ENCODE measurements at places on chromosomes 12 and 14.
A peak's percentile ranks its signal among the peaks of the same experiment; 100 is the strongest.

DNA sequence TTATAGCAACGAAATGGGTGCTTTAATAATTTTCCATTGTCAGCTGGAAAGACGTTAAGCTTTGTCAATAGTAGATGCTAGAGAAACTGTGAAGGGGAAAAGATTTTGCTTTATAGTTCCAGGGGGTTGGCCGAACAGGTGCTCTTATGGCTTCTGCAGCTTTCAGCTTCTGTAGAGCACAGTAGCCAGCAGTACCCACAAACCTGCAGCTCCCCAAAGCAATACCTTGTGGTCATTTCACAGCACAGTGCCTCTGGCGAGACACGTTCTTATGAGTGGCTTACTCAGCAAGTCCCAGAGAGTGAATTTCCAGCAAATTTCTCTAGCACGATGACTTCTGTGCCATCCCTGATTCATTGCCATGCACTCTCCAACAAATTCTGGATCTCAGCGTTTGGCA lies 416.3 kb upstream of the ATP2B1 start:
- DNase-seq, result no peak

DNA sequence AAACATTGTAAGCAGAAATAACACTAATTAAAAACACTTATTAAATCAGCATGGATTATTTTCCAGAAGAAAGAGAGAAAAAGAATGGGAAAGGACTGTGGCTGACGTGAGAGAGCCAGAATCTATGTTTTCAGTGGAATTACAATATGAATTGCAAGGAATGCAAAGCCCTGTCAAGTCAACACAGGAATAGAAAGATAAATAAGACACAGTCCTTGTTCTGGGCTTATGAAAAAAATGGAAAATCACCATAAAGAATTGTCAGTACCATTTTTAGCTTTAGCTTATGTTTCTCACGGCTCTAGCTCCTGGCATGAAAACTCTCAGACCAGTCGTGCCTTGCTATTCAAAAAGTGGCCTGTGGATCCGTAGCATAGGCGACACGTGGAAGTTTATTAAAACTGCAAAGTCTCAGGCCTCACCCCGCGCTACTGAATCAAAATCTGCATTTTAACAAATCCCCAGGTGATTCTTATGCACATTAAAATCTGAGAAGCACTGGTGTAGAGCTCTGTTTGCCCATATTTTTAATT lies 549.1 kb downstream of the RPS29 start:
- DNase-seq, result no peak

- DNase-seq, result no peak
Measured at GRCh38 chr12:120936197-120936596, 32.0 kb upstream of the SPPL3 start.

GRCh38 chr12:68400226-68400829 lies 68.2 kb upstream of the MDM1 start:
- no peak for DNase-seq

DNA sequence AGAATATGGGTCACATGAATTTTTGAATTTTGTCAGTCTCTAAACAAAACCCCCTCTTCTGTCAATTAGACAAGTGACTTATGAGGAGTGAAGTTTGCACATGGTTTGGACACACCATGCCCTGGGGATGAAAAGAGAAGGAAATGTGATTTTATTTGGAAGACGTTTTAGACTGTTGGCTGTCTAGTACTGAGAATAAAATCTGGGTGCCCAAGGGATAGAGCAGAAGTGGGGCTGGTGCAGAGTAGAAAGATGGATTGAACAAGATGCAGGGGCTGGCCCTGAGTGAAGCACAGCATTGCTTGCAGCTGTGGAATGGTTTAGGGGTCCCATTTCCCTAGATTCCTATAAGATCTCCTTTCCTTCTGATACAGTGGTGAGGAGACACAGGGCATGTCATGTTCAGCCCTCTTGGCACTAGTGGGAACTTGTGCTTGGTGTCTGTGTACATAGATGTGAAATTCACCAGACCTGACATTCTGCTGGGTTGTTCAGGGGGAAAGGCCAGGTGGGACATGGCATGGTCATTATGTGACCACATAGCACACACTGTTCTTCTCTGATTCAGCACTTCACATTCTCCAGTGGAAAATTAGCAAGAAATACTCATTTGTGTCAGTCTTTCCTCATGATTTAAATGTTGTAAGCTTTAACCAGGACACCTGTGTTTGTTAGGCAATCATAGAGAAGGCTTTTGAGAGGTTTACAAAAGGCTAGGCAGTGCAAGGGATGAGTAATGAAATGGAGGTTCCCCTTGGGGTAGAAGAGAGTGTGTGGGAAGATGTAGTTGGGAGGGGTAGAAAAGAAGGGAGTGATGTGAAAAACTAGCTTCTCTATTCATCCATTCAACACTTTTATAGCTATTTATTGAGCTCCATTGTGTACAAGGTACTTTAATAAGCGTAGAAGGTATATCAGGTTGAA lies 202.3 kb upstream of the IGF1 start:
- no peak for DNase-seq

- DNase-seq, result no peak
Measured at GRCh38 chr14:30020271-30020670, 92.6 kb upstream of the PRKD1 start.

- DNase-seq, result no peak
Measured at GRCh38 chr14:80699861-80700260, 241.7 kb downstream of the CEP128 start.

DNA sequence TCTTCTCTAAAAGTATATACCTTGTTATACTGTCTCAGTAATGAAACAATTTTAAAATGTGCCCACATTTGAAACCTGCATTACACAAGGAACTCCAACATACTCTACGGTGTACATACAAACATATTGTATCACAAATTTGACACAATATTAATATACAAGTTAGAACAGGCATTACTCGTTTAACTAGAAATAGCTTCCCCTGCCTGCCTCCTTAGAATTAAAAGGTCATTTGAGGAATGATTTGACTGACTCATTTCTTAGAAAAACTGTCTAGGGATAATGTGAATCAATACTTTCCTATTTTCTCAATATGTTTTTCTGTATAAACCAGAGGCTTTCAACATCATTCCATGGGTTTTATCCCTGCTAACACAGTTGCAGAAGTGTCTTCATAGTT lies 73.7 kb downstream of the STON2 start:
- DNase-seq, result no peak

DNA sequence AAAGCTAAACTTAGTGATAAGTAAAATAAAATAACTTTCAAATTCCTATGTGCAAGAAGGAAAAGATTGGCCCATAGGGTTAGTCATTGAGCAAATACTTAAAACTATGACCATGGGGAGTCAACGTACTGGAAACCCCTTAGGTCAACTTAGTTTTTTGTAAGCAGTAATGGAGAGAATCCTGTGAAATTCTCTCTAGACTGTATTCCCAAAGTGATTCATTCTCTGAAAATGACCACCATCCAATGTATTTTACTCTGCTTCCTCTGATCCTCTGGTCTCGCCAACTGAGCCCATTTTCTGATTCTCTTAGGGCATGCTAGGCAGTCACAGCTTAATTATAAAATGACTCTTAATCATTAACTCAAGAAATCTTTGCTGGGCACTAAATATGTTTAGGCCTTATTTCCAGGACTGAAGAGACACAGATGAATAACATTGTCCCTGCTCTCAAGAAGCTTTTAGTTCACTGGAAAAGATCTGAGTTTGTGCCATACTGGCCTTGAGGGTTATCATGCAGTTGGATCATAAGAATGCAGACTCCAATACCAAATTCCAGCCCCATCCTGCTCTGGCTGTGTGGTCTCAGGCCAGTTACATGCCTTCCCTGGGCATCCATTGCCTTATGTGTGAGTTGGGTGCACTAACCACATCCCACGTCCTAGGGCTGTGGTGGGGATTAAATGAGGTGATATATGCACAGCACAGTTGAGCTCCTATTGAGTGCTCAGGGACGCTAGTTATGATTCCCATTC lies 732.4 kb downstream of the AACS start:
- DNase-seq, result no peak

- no peak for DNase-seq
Measured at GRCh38 chr14:22314183-22314820, 274.7 kb downstream of the DAD1 start.

DNA sequence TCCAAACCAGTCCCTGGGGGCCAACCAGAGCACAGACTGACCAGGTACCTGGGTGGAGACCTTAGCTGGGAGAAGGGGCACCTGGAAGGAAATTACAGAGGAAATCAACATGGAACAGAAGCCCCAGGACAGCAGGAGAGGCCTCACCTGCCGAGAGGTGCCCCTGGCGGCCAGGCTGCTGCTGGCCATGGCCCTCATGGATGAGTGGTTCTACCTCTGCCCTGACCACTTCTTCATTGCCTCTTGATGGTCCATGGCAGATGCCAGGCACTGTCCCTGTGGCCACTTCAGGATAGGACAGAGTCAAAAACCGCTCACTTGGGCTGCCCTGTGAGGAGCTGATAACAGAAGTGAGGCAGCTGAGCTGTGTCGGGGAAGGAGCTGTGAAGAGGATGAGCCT lies 73.1 kb upstream of the GNG2 start:
- no peak for DNase-seq

GRCh38 chr14:99822800-99823455 lies 29.7 kb downstream of the EML1 start:
- no peak for DNase-seq

DNA sequence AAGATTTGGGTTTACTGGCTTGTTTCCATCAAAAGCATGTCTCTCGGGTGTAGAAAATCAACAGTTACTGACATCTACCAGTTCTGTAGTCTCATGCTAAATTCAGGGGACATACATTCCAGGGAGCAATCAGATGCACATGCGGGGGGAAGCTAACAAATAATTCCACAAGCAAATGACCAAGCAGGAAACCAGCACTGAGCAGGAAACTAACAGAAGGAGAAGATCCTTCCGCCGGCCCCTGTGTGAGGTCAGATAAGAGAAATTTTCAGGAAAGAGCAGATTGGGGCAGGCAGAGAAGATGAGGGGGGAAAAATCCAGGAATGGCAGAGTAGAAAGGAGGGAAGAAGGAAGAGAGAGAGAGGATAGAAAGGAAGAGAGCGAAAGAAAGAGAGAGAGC lies 127.6 kb upstream of the TMCC3 start:
- no peak for DNase-seq

DNA sequence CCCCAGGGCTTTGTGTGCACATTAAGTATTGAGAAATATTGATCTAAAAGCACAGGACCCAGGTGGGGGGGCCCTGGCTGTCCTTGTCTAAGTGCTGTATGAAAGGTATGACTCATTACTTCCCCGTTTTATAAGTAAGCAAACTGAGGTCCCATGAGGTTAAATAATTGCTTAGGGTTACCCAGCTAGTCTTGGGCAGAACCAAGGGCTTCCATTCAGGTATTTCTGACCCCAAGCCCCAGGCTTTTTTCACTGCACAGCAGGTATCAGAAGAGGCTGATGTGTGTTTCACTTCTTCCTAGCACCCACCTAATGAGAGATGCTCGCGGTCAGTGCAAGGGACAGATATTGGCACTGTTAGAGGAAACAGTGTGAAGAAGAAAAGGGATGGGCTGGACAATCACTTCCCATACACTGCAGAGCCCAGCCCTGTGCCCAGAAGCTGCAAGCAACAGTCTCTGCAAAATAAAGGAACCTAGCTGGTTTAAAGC lies 4.7 kb upstream of the TC2N start:
- DNase-seq, result peak; percentile 73

DNA sequence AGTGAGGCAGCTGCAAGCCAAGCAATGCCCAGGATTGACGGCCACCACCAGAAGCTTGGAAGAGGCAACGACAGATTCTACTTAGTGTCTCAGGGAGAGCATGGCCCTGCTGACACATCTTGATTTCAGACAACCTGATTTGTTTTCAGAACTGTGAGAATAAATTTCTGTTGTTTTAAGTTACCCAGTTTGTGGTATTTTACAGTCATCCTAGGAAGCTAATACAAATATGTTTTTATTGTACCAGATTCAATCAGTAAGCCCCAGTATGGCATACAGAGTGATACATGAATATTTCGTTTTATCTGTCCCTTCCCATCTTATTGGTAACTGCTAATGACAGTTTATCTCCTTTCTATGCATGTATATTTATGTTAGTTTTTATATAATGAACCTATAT lies 62.3 kb downstream of the SAMD4A start:
- DNase-seq, result no peak

- DNase-seq, result no peak
Measured at GRCh38 chr12:30882706-30883105, 43.8 kb upstream of the TSPAN11 start.

DNA sequence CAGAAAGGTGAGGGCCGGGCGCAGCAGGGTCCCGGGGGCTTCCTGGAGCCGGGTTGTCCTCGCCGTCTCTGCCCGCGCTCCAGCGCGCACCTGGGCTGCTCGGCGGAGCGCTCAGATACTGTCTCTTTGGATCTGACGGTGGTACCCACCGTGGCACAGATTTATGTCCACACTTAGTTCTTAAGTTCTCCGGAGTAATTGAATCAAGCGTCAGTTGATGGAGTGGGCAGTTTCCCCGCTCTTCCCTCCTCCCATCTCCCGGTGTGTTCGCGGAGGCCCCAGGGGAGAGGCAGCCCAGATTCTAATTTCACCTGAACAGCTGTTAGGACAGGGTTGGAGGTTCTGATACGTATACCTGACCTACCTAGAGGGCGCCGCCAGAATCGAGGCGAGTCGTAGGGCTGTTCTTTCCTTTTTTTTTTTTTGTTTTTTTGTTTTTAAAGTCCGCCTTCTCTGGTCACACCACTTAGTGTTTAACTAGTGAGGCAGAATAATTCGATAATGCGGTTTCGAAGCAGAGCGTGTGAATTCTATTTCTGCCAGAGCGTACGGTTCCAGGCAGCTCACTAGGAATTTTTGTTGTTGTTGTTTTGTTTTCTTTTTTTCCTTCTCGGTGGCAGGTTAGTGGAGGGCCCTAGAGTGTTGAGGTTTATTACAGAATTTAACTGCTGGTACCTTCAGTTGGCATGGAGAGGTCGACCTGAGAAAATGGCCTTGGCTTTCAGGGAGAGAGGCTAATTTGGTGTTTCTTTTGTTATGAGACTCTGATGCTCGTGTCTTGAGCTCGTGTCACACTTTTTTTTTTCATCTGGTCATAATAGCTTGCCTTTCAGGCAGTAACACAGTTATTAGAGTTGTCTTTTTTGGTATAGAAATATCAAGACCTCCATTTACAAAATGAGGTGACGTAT lies 22.3 kb upstream of the GNS start:
- DNase-seq, result peak; percentile 50
